ENCODE measurements at places on chromosomes 2 and 18.

- DNase-seq = no peak
- H3K4me3 ChIP-seq = no peak overlapping the region
- H3K27ac ChIP-seq = no peak overlapping the region
- H3K27me3 ChIP-seq = no peaks in the 10 kb centered on the region
- H3K36me3 ChIP-seq = no peaks in the 10 kb centered on the region
Observed at GRCh38 chr2:15570104-15570503, 9.0 kb upstream of the NBAS start.

GRCh38 chr2:226652369-226652768, 147.3 kb downstream of the IRS1 start:
- H3K4me3 ChIP-seq = no peak overlapping the region
- peaks cover 29% of the 10 kb centered on the region for H3K4me1 ChIP-seq
- peak overlapping the region; percentile 7 for H3K27ac ChIP-seq
- H3K27me3 ChIP-seq = no peaks in the 10 kb centered on the region
- H3K36me3 ChIP-seq = no peaks in the 10 kb centered on the region

- H3K4me3 ChIP-seq = no peak overlapping the region
- no peak for DNase-seq
- H3K4me1 ChIP-seq = no peaks in the 10 kb centered on the region
- H3K36me3 ChIP-seq = no peaks in the 10 kb centered on the region
- H3K27me3 ChIP-seq = no peaks in the 10 kb centered on the region
Observed at GRCh38 chr2:12897181-12897580, 180.4 kb downstream of the TRIB2 start.

DNA sequence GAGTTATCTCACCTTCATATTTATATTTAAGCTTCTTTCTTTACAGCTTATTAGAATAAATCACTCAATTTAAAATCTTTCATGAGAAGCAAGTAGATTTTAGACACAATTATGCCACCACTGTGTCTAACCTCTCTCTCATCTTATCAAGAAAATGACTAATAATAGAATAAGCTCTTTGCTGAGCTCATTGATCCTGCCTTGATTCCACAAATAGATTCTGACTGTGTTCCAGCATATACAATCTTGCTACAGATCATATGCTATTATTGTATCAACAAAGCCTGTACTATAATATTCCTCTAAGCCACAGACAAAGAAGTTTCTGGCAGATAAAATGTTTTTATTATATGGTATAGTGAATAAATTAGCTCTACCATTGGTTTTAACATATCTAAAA, 168.7 kb upstream of the GULP1 start:
- no peaks in the 10 kb centered on the region for H3K27me3 ChIP-seq
- no peak overlapping the region for H3K27ac ChIP-seq
- DNase-seq = no peak
- no peak overlapping the region for H3K4me3 ChIP-seq

DNA sequence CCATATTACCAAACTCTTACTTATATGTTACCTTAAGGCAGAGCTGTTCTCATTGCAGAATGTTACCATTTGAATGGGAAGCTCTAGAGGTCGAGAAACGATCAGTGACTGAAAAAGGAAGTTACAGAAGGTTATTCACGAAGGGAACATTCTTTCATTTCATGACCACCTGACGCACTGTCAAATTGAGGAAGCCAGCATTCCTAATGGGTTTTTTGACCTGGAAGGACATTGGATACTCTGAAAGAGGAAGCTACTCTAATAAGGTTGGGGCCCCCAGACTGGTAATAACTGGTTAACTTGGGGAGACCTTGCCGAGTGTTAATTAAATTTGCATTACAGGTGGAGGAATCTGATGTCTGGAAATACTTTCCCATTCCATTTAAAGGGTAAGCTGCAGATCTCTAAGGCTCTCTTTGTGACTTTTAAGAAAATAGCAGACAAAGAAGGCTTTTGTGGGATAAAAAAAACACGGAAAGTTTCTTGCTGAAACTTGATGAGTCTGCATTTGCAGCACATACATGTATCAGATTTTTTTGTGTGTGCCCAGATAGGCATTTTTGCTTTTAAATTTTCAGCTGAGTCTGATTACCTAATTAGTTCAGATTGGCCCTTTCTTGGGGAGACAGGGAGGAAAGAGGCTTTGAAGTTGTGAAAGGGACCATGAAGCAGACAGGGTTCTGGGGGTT, 137.1 kb downstream of the LTBP1 start:
- no peak overlapping the region for H3K4me3 ChIP-seq
- H3K27ac ChIP-seq = no peak overlapping the region
- DNase-seq = no peak
- no peaks in the 10 kb centered on the region for H3K36me3 ChIP-seq
- no peaks in the 10 kb centered on the region for H3K27me3 ChIP-seq

DNA sequence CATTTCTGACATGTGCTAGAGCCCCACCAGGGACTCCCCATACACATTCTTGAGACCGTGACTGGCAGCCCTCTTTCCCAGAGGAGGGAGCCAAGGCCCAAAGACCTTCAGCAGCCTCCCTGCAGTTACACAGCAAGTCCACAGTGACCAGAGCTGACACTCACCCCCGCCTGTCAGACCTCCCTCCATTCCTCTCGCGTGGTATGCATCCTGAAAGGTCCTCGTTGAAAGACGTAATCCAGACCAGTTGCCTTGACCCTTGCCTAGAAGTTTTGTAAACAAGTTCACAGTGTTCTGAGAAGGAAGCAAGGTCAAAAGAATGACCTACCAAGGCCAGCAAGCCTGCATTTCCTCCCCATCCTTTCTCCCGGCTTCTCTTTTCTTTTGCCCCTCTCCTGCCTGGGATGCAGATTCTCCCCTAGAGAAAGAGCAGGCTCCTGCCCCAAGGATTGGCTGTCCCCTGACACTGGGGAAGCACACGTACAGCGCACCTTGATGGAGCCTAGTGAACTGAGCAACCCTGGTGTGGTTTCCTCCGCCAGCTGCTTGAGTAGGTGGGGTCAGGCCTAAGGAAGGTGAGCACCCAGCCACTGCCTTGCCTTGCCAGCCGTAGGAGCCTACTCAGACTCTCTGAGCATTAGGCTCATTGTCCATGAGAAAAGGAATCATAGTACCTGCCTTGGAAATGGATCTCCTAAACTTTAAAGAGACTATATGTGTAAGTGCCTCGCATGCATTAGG, 18.3 kb downstream of the TRIB2 start:
- DNase-seq = peak; percentile 56
- H3K4me1 ChIP-seq = peaks cover 48% of the 10 kb centered on the region
- no peak overlapping the region for H3K4me3 ChIP-seq
- peaks cover 56% of the 10 kb centered on the region for H3K36me3 ChIP-seq
- H3K27me3 ChIP-seq = no peaks in the 10 kb centered on the region
- H3K27ac ChIP-seq = peak overlapping the region; percentile 38

DNA sequence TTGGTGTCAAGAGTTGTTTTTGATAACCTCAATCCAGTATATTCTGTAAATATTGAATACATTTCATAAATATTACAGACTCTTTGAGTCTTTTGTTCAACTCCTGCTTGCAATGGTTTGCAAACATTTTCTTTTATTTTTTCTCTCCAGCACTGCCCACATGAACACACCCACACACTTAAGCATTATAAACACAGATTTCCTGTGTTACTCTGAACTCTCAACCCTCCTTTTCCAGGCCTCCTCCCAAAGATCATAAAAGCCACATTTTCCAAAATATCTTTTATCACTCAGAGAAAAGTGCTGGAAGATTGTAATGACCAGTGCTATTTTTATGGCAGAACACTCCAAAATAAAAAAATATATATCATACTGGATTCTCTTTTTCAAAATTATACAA, 20.5 kb downstream of the ARHGAP25 start:
- H3K27me3 ChIP-seq = no peaks in the 10 kb centered on the region
- no peak for DNase-seq
- H3K27ac ChIP-seq = no peak overlapping the region
- no peaks in the 10 kb centered on the region for H3K4me1 ChIP-seq

- DNase-seq = no peak
- no peak overlapping the region for H3K27ac ChIP-seq
- no peak overlapping the region for H3K4me3 ChIP-seq
- no peaks in the 10 kb centered on the region for H3K36me3 ChIP-seq
Observed at GRCh38 chr18:78801011-78801410, 178.6 kb upstream of the SALL3 start.

All from adrenal gland (tissue), 19 donors.